Smooth muscle cell of trachea (primary cell): ENCODE measurements at places on chromosomes 7 and 10. TPM values are rescaled to one million over a fixed set of nuclear protein-coding genes. Genes with fewer than 3 reads are reported as not detected.

FUOM gene
- 24.8 and 26.5 TPM in 2 replicates for total RNA-seq

AKR1D1 gene
- not detected in 2 replicates for total RNA-seq

SFMBT2 gene
- total RNA-seq, result 1.7 and 5.2 TPM in 2 replicates

AGAP6 gene
- 2.0 and 3.6 TPM in 2 replicates for total RNA-seq

AKR1E2 gene
- total RNA-seq, result 10.1 and 17.0 TPM in 2 replicates

GGCT gene
- total RNA-seq, result 13.9 and 19.8 TPM in 2 replicates

PLEKHS1 gene
- total RNA-seq, result under 0.01 TPM in 1 of 2 replicates, not detected in the other

PRLHR gene
- total RNA-seq, result not detected in 2 replicates

FAM180A gene
- total RNA-seq, result 68.3 and 80.0 TPM in 2 replicates

ASB15 gene
- not detected in 2 replicates for total RNA-seq

GNGT1 gene
- not detected in 2 replicates for total RNA-seq

SORCS1 gene
- total RNA-seq, result under 0.01 TPM in 1 of 2 replicates, not detected in the other

ADRA2A gene
- total RNA-seq, result under 0.01 TPM in 1 of 2 replicates, not detected in the other

ICA1 gene
- total RNA-seq, result 0.33 and 0.44 TPM in 2 replicates

CUTC gene
- 17.2 and 24.1 TPM in 2 replicates for total RNA-seq

IFIT1 gene
- total RNA-seq, result 34.9 and 42.3 TPM in 2 replicates

AS3MT gene
- 6.4 and 7.6 TPM in 2 replicates for total RNA-seq

PTPRE gene
- 0.15 and 1.7 TPM in 2 replicates for total RNA-seq
